T-helper 1 cell (primary cell): ENCODE measurements at places on chromosomes 2 and 18.

GRCh38 chr2:205107810-205108209 lies 562.5 kb downstream of the PARD3B start:
- DNase-seq, result no peak

DNA sequence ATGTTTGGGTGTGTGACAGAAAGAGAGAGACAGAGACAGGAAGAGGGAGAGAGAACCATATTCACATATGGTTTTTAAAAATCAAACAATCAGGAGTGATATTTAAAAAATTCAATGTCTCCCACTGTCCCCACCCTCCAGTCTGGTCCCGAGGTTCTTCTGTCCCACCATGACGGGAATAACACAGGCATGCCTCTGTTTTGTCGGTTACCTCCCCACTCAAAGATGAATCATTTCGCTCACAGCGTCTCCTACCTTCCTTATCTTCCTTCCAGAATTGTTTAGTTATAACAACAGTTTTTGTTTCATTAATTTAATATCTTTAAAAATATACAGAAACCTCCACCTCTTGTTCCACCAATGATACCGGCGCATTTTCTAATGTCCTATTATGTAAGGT lies 113.0 kb downstream of the KCNF1 start:
- DNase-seq, result no peak

- no peak for DNase-seq
Measured at GRCh38 chr2:6965071-6965795, 48.0 kb downstream of the RNF144A start.

DNA sequence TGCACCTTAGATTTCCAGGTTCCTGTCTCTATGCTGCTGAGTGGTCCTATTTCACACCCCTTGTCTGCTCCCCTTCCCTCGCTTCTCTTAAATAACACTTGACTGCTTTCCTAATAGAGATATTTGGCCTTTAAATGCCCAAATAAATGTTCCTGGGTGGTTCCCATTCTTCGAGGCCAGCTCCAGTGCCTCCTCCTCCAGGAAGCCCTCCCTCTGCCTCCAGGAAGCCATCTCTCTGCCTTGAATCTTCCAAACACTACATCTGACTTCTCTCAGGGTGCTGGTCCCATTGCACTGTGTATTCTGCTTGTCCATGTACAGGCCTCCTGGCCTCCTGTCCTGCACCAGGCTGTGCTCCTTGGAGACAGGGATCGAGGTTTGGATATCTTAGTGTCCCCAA lies 14.2 kb downstream of the EHD3 start:
- DNase-seq, result no peak

DNA sequence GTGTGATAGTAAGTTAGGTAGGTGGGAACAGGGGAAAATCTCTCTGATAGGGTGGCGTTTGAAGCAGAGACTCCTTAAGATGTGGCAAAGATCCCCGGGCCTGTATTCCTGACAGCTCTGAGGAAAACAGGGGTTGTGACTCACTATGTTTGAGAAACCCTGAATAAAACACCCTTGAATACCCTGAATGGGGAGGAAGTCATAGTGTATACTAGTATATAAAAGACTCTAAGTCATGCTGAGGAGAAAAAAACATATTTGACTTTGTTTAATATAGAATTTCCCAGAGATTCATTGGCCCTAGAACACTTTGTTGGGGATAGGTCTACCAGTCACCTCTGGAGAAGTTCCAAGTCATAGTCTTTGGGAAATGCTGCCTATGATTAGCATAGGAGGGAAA lies 590.9 kb downstream of the IRS1 start:
- DNase-seq, result no peak

- DNase-seq, result no peak
Measured at GRCh38 chr2:217994776-217995274, 8.0 kb downstream of the TNS1 start.

- DNase-seq, result no peak
Measured at GRCh38 chr18:69250305-69251151, 150.2 kb upstream of the DOK6 start.

DNA sequence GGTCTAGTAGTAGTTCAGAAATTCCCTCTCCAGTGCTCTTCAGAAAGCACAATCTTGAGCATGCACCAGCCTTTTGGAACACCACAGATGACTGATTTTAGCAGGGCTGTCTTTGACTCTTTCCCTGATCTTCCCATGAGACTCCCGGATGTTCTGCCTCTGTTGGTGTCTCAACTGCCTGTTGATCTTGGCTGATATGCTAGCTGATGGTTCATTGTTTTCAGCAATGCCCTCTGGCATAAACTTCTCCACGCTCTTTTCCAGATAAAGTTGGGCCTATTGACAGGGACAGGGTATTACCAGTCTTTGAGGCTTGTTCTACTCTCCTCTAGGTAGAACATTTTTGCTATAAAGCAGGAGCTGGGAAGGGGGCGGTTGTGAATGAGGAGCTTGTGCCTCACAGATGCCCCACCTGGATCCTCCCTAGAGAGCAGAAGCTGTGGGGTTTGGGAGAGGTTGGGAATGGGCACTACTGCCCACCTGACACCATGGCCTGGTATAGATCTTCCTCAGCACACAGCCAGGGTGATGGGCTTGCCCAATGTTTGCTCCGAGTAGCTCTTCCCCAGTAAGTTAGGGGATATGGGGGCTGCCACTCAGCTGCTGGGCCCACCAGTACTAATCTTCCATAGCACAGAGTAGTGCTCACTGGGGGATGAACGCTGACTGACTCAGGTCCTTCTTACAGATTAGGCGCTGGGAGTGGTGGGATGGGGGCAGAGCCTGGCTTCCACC lies 111.3 kb downstream of the PTGR3 start:
- no peak for DNase-seq

- DNase-seq, result no peak
Measured at GRCh38 chr2:204203704-204204103, 267.1 kb downstream of the ICOS start.

DNA sequence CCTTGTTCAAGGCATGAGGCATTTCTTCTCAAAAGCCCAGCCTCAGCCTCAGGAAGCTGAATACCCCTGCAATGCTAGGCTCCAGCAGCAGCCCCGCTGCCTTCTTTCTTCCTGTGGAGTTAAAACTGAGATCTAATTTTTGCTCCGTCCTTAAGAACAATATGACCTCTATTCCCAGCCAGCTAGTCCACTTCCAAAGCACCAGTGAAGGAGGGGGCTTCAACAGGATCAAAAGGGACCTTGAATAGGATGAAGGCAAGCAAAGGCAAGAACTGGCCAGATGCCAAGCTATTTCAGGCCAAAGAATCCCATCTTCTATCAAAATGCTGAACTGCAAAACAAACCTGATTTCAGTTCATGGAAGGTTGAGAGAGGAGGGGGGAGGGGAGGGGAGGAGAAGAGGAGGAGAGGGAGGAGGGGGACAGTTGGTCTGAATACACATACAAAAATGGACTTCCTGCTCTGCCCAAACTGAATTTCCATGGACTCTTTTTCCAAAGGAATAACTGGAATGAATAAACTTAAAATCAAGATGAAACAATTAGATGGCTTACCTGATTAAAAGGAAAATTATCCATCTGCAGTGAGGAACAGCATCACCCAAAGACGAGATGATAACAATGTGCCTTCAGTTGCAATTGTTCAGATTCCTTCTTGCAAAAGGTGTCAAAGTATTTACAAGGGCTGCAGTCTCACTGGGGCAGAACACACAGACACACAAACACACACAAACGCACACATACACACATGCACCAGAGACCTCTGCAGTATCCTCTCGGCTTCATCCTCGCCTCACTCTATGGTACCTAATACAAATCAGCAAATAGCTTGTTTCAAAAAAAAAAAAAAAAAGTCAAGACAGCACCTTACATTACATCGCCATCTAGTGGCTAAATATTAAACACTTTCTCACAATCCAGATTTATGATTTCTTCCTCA lies at the start of gene SCN1A:
SCN1A (minus strand) TSS at position 804 of the 939 bp plus-strand sequence. CDS start 54,399 bp downstream, outside the sequence.
- DNase-seq, result no peak

DNA sequence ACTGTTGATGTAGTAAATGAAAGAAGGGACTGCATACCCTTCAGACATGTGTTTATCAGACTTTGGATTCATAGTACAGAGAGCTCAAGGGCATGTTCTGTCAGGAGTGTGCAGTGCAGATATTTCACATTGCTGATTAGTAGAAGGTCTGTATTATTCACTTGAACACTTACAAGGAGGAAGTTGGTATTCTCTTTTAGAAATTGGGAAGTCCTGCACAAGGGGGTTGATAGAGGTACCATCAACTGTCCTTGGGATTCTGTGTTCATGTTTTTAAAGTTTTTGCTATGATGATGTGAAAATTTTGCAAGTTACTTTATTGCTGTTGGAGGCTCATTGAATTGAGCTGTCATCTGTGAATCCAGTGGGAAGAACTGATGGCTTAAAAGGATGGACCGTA lies 6.7 kb downstream of the PSMD1 start:
- DNase-seq, result no peak

DNA sequence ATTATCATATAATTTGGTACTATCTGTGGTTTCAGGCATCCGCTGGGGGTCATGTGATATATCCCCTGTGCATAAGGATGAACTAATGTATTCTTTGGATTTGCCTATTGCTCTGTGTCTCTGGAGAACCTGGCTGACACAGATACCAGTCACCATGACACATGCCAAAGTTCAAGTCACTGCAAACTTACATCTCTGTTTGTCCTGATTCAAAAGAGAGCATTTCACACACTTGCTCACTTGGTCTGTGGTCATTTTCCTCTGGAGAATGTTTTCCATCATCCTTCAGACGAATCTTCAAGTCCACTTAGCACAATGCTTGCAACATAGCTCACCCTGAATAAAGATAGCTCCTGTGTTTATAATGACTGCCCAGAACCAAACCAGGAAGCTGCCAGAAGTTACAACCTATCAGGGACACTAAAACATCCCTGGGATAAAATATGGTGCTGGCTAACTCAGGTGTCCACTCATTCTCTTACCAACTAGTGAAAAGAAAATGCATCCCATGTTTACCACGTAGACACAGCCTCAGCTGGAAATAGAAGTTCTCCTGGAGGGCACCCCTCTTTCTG lies 18.1 kb downstream of the SULT1C3 start:
- no peak for DNase-seq

- no peak for DNase-seq
Measured at GRCh38 chr2:83851066-83851465, 608.0 kb downstream of the SUCLG1 start.

- no peak for DNase-seq
Measured at GRCh38 chr2:224561234-224562005, 23.7 kb downstream of the CUL3 start.

DNA sequence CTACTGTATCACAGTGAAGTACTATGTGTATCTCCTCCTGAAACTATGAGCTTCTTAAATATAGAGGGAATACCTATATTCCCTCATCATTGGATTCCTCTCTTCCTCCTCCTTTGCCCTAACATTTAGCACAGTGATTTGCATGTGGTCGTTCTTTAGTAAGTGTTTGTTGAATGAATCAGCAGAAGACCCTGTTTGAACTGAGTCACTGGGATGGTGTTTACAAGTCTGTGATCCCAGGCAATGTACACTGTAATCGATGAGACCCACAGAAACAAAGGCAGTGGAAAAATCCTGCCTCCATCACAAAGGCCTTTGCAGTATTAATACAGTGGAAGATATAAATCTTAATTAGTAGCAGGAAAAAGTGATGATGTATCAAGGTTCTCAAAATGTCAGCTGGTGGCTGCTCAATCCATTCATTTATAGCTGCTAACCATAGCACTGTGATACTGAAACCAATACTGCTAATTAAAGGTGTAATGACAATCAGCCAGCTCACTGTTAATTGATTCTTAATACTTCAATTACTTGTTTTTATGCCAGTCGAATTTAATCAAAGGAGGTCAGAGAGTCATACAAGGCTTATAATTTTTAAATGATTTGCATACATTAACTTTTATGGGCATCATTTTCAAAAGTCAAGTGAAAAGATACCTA lies 20.8 kb upstream of the MYO3B start:
- no peak for DNase-seq

DNA sequence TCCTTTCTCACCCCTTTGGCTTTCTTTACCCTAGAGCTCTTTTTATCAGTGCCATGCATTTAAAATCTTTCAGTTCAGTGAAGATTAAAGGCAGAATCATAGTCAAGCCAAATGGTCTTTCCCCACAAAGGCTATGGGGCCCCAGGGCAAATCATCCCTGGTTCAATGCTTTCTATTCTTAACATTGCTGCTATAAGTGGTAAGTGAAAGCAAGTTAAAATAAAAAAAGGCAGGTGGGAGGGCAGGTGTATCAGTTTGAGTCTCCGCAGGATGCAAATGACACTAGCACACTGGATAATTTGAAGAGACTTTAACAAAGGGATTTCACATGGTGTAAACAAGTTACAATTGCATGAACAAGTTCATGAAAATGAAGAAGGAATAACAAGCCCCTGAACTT lies 757.4 kb downstream of the SATB2 start:
- no peak for DNase-seq

- no peak for DNase-seq
Measured at GRCh38 chr2:69566669-69567068, 76.9 kb downstream of the AAK1 start.

DNA sequence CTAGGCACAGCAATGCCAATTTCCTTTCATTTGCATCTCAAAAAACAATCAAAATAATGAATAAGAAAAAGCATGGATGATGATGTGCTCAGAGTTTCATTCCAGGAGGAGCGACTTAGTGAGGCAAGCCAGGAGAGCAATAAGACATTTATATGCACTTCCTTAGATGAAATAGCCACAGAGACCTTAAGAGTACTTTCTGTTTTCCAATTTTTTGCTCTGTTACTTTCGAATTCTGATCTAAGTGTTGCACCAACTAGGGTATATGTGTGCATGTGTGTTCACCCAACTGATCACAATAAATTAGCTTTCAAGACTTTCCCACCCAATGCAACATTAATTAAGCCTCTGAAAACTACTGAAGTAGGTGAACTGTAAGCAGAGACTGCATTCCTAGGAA lies 709 bp downstream of the RAB27B start:
- DNase-seq, result no peak
